Left colon (tissue), 2 donors: ENCODE measurements at places on chromosomes 16 and 17.

DNA sequence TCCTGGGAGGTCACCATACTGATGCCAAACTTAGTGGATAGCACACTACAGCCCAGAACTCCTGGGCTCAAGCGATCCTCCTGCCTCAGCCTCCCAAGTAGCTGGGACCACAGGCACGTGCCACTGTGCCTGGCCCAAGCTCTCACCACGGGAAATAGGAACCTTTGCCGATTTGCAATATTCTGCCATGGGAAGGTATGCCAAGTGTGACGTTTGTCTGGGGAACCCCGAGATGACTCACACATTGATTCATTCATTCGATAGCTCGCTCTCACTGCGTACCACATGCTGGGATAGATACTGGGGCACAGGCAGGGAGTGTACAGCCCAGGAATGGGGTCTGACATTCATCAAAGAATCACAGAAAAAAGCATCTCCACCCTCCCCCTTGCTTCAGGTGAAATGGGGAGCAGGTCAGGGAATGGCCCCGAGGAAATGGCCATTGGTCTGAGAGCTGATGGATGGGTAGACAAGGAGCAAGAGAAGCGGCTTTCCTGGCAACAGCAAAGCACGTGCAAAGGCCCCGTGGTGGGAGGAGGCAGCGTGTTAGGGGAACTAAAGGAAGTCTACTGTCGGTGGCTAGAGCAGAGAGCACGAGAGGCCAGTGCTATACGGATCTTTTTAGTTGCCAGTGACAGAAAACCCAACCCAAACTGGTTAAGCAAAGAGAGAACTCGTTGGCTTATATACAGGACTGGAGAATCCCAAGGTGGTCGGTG, 44.1 kb downstream of the DNAH17 start:
- DNase-seq = no peak

GRCh38 chr16:87333101-87333500, 15.9 kb upstream of the C16orf95 start:
- DNase-seq = no peak

- DNase-seq = no peak
Measured at GRCh38 chr17:48970865-48971687, 2.7 kb upstream of the GIP start.

DNA sequence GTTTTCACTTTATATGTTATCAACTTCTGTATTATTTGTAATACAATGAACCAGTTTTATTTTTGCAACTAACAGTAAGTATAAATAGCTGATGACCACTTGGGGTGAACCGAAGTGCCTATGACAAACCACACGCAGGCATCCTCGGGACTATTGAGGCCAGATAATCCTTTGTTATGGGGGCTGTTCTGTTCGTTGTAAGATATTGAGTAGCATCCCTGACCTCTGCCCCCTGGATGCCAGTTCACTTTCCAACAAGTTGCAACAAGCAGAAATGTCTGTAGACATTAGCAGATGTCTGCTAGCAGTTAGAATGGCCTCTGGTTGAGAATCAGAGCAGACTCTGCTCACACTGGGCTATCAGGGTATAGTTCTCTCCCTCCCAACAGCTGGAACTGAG, 277.0 kb downstream of the WWOX start:
- no peak for DNase-seq

DNA sequence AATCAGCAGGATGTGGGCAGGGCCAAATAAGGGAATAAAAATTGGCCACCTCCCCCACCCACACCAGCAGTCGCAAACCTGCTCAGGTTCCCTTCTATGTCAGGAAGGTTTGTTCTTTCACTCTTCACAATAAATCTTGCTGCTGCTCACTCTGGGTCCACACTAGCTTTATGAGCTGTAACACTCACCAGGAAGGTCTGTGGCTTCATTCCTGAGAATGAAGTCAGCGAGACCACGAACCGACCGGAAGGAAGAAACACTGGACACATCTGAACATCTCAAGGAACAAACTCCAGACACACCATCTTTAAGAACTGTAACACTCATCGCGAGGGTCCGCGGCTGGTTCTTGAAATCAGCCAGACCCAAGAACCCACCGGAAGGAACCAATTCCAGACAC, 115.5 kb upstream of the TBX2 start:
- no peak for DNase-seq

DNA sequence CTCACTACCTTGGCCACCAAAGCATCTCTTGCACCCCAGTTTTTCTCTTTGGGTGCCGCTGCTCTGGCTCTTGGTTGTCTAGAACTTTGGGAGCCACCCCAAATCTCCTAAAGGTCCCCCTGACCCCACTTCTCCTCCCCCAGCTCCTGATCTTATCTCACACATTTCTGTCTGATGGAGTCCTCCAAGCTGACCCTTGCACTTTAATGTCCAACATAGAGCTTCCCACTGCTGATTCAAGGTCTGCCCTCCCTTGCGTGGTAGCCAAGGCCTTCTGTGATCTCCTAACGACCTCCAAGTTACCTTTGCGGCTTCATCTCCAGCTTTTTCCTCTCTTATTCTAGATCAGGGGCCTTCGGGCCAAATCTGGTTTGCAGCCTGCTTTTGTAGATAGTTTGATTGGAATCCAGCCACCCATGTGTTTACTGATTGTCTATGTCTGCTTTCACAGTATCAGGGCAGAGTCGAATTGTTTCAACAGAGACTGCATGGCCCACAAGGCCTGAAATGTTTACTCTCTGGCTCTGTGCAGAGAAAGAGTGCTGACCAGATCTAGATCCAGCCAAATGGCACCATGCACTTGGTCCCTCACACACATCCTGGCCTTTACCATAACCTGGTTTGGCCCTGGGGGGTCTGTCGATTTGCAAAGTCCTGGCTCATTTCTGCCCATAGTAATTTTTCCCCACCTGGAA, 168.6 kb downstream of the HAPSTR1 start:
- DNase-seq = no peak

GRCh38 chr17:67434061-67434525, 57.0 kb downstream of the PITPNC1 start:
- DNase-seq = no peak

DNA sequence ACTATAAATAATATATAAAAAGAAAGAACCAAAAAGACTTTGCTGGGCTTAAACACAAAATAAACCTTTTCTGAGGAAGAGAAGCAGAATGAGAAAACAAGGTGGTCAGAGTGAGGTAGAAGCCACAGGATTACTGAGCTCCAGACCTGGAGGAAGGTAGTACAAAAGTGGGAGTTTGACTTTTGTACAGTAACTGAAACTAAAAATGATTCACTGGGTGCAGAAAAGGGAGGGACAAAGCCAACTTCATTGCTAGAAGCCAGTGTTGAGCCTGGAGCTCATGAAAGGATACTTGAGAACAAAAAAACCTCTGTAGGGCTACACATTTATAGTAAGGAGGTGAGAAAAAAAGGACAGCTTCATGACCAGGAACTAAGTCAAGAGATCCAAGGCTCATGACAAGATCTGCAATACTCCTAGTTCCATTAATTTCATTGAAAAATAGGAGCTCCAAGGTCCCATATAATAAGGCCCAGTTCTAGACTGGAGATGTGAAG, 45.5 kb downstream of the PKD1L3 start:
- DNase-seq = no peak

- no peak for DNase-seq
Measured at GRCh38 chr16:67068212-67068753, 39.3 kb downstream of the CBFB start.

DNA sequence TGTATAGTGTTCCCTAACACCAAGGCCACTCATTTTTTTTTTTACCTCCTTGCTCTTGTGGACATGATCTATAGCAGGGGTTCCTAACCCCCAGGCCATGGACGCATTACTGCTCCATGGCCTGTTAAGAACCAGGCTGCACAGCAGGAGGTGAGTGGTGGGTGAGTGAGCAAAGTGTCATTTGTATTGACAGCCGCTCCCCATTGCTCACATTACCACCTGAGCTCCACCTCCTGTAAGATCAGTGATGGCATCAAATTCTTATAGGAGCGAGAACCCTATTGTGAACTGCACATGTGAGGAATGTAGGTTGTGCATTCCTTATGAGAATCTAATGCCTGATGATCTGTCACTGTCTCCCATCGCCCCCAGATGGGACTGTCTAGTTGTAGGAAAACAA, 342.0 kb downstream of the SOX9 start:
- DNase-seq = no peak

DNA sequence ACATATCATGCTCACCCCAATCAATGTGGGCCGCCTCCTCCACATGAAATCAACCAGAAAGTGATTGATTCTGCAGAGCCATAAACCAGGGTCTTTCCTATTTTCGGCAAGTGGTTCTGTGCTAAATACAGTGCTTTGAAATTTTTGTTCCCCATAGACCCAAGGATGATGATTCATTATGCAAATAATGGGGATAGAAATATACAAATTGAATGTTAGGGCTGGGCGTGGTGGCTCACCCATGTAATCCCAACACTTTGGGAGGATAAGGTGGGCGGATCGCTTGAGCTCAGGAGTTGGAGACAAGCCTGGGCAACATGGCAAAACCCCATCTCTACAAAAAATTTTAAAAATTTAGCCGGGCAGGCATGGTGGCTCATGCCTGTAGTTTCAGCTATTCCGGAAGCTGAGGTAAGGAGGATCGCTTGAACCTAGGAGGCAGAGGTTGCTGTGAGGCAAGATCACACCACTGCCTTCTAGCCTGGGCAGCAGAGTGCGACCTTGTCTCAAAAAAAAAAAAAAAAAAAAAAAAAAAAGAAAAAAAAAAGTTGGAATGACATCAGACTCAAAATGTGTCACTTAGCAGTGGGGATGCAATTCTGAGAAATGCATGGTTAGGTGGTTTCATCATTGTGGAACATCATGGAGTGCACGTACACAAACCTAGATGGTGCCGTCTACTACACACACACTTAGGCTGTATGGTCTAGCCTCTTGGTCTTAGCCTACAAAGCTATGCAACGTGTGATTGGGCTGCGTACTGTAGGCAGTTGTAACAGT, 581.7 kb downstream of the MAF start:
- no peak for DNase-seq

GRCh38 chr16:72910381-72910780, 137.5 kb downstream of the ZFHX3 start:
- DNase-seq = no peak

DNA sequence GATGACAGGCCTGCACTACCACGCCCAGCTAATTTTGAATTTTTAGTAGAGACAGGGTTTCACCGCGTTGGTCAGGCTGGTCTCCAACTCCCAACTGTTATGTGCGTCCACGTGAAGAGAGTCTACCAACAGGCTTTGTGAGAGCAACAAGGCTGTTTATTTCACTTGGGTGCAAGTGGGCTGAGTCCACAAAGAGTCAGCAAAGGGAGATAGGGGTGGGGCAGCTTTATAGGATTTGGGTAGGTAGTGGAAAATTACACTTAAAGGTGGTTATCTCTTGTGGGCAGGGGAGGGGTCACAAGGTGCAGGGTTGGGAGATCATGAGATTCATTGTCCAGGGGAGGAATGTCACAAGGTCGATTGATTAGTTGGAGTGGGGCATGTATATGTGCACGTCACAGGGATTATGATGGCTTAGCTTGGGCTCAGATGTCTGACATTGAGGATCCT, 111.6 kb downstream of the GOSR1 start:
- DNase-seq = no peak

DNA sequence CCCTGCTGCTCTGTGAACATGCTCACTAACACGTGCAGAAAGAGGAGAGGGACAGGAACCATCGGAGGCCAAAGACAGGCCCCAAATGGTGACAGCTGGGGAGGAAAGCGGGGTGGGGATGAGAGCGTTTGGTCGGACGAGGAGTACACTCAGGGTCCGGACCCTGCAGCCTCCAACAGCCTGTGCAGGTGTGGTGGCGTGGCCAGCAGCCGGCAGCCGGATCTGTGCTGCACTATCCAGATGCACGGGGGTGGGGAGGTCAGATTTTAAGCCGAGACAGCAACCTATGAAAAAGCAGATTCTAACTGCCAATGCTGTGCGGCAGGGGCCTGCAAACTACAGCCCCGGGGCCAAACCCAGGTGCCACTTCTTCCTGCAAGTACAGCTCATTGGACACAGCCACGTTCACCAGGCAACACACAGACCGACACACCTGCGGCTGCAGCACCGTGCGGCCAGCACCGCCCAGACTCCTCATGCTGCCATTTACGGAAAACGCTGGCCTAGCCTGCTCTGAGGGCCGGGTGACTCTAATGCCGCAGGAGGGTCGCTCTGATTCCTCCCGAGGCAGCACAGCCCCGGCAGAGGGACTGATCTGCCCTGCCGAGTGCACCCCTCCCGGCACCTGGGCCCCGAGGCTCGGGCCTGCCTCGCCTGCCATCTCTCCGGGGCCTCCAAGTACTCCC, 21.2 kb downstream of the SLC16A3 start:
- no peak for DNase-seq

DNA sequence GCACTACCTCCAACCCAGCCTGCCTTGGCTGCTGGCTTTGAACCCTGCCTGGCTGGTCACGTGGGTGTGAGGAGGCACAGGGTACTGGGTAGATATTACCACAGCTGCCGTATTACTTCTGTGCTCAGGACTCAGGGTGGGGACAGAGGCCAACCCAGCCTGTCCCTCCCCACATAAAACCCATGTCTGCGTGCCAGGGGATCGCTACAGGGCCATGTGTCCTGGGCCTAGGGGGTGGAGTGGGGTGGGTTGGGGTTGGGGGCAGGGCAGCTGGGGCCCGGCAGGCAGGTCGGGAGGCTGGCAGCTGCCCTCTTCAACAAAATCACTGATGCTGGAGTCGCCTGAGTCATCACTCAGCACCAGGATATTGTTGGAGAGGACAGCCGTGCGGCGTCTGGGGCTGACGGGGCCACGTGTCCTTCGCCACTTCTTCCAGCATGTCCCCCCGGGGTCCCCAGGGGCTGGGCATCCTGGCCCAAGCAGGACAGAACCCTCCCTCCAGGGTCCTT, 39.7 kb upstream of the PVALEF start:
- no peak for DNase-seq

- DNase-seq = no peak
Measured at GRCh38 chr16:79751471-79752184, 151.1 kb upstream of the MAF start.

- DNase-seq = no peak
Measured at GRCh38 chr17:42378959-42379594, 9.2 kb downstream of the STAT3 start.

GRCh38 chr17:55453839-55454557, 32.4 kb upstream of the MMD start:
- DNase-seq = no peak

GRCh38 chr17:65307961-65308316, 170.8 kb downstream of the RGS9 start:
- no peak for DNase-seq

- DNase-seq = no peak
Measured at GRCh38 chr17:40950176-40950575, 12.7 kb upstream of the KRT23 start.

GRCh38 chr16:69345923-69346322, 5.7 kb downstream of the TMED6 start:
- DNase-seq = no peak

GRCh38 chr17:77610518-77610893, 348.0 kb upstream of the TNRC6C start:
- DNase-seq = no peak

GRCh38 chr17:69406941-69407340, 7.6 kb upstream of the MAP2K6 start:
- DNase-seq = no peak
